Activated CD8-positive, alpha-beta T cell treated with anti-CD3 and anti-CD28 coated beads, Interleukin-2, amount 10 ng/mL, durations not matched to agents 7 days and 5 days (primary cell): ENCODE measurements at places on chromosomes 16 and 17. TPM values are rescaled to one million over a fixed set of nuclear protein-coding genes. Genes with fewer than 3 reads are reported as not detected.

DNA sequence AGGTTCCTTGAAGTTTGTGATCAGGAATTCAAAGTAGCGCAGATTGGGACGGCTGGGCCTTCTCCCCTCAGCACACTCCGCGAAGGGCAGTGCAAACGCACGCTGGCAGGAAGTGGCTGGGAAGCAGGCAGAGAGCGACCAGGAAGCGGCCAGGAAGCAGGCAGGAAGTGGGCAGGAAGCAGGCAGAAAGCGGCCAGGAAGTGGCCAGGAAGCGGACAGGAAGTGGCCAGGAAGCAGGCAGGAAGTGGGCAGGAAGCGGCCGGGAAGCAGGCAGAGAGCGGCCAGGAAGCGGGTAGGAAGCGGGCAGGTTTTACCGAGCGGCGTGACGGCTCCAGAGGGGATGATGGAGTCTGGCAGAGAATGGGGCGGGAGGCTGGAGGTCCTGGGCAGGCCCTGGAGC is 3.2 kb downstream of the DPEP1 start:
- peak overlapping the region; percentile 42 for H3K4me3 ChIP-seq
- peaks cover 5% of the 10 kb centered on the region for H3K36me3 ChIP-seq
- DNase-seq = peak; percentile 38
- peaks cover 10% of the 10 kb centered on the region for H3K4me1 ChIP-seq
- peaks cover 2% of the 10 kb centered on the region for H3K27me3 ChIP-seq

DNA sequence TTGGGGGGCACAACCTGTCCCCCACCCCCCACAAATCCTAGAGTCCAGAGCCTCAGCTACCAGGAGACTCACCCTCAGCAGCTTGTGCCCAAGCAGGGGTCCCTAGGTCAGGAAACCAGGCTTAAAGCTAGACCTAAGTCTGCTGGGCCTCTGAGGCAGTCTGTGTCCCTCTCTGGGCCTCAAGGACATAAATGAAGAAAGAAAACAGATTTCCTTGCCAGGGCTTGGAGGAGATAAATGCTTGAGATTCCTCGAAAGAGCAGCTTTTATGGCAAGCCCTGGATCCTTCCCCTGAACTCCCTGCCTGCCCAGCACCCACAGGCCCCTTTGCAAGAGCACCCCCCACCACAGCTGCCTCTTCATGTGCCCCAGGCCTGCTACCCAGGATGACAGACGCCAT is 3.3 kb downstream of the SRCIN1 start:
- peaks cover 70% of the 10 kb centered on the region for H3K27me3 ChIP-seq
- no peak for DNase-seq
- no peak overlapping the region for H3K27ac ChIP-seq
- peaks cover 22% of the 10 kb centered on the region for H3K4me1 ChIP-seq
- no peaks in the 10 kb centered on the region for H3K36me3 ChIP-seq

DNA sequence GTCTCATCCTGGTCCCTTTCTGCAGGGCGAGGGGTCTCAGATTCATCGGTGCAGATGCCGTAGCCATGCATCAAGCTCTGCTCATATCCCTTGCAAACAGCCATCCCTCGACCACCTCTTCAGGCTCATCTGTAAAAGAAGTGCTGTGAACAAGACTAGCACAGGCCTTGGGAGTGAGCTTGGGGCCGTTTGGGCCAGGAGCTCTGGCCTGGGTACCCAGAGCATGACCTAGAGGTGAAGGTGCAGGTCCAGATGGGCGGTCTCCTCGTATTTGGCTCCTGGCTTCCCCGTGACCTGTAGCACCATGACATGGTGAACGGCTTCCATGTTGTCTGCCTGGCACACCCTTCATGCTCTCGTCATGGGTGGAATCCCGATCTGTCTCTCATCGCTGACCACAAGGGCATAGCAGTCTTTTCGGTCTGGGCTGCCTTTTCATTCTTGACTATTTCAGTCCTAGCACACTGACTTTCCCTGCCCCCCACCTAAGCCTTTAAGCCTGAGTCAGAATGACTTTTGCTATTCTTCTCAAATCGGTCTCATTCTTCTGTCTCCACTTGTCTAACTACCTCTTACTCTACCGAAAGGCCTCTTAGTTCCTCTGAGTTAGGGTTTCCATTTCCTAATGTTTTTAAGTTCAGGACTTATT is 216.0 kb downstream of the FOXL1 start:
- no peak for DNase-seq
- H3K27me3 ChIP-seq = peaks cover 2% of the 10 kb centered on the region
- H3K4me1 ChIP-seq = no peaks in the 10 kb centered on the region
- no peak overlapping the region for H3K27ac ChIP-seq

GRCh38 chr16:407253-407652 is 5.6 kb downstream of the DECR2 start:
- H3K27ac ChIP-seq = no peak overlapping the region
- H3K27me3 ChIP-seq = no peaks in the 10 kb centered on the region
- no peak for DNase-seq
- H3K4me3 ChIP-seq = no peak overlapping the region

DNA sequence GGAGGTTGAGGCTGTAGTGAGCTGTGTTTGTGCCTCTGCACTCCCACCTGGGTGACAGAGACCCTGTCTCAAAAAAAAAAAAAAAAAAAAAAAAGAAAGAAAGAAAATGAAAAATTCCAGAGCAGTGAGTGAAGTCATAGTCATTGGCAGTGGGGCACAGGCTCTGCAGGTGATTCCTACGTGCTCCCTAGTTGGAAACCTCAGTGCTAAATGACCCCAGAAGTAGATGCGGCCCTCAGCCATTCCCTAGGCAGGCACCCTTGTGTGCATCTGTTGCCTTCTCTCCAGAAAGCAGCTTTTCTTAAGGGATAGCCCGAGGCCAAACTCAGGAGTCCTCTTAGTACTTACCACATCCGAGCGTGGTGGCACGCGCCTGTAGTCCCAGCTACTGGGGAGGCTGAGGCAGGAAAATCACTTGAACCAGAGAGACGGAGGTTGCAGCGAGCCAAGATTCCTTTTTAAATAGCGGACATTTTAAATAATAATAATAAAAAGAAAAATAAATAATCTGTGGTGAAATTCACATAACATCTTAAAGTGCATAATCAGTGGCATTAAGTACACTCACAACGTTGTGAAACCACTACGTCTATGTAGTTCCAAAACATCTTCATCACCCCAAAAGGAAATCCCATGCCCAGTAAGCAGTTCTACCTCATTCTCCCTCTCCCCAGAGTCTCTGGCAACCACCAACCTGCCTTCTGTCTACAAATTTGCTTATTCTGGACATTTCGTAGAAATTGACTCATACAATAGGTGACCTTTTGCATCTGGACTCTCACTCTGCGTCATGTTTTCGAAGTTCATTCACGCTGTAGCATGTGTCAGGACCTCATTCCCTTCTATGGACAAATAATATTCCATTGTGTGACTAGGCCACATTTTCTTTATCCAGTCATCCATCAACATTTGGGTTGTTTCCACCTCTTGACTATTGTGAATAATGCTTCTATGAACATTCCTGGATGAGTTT is 12.5 kb upstream of the SPHK1 start:
- DNase-seq = no peak
- H3K4me1 ChIP-seq = no peaks in the 10 kb centered on the region
- H3K4me3 ChIP-seq = no peak overlapping the region
- H3K27me3 ChIP-seq = peaks cover 3% of the 10 kb centered on the region
- no peaks in the 10 kb centered on the region for H3K36me3 ChIP-seq

DNA sequence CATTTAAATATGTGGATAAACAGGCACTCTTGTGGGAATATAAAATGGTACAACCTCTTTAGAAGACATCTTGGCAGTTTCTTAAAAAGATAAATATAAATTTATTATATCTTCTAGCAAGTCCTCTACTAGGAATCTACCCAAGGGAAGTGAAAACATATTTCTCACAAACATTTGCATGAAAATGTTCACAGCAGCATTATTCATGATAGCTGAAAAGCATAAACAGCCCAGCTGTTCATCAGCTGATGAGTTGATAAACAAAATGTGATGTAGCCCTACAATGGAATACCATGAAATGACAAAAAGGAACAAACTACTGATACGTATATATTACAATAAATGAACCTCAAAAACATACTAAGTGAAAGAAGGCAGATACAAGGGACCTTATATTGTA is 12.0 kb downstream of the DGKE start:
- H3K27me3 ChIP-seq = no peaks in the 10 kb centered on the region
- DNase-seq = no peak
- H3K36me3 ChIP-seq = peaks cover 39% of the 10 kb centered on the region
- H3K4me1 ChIP-seq = peaks cover 3% of the 10 kb centered on the region
- no peak overlapping the region for H3K4me3 ChIP-seq

DNA sequence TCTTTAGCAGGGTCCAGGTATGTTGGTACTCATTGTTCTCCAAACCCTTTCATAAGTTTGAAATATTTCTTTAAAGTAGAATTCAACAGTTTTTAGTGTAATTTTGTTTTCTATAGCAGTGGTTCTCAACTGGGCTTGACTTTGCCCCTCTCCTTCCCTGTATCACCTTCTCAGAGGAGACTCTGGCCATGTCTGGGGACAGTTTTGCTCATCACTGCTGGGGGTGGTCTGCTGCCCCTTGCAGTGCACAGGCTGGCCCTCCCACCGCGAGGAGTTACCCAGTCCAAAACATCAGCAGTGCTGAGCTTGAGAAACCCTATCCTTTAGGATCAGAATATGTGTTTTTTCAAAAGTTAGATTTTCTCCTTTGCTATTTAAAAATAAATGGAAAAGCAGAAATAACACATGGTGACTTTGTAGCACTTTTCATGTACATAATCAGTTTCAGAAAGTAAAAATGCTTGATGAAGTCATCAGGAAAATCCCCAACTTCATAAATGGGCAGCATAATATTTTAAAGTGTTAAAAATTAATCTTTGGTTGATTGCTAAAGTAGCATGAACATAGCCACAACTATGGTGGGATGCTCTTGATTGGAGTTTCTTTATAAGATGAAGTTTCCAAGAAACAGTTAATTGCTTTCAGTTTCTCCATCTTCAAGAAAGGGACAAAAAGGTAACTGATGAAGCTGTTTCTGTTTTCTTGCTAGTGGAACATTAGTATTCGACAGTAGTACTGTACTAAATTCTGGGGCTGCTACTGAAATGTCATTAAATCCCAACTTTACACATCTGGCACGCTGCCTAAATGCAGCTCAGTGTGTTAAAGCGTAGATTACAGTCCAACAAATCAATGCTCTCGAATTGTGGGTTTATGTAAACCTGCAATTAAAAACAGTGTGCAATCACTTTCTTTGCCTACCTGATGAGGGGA is 70.3 kb downstream of the NETO2 start:
- no peak for DNase-seq
- peaks cover 6% of the 10 kb centered on the region for H3K4me1 ChIP-seq
- H3K27ac ChIP-seq = no peak overlapping the region
- no peaks in the 10 kb centered on the region for H3K36me3 ChIP-seq
- H3K4me3 ChIP-seq = no peak overlapping the region
- H3K27me3 ChIP-seq = no peaks in the 10 kb centered on the region

DNA sequence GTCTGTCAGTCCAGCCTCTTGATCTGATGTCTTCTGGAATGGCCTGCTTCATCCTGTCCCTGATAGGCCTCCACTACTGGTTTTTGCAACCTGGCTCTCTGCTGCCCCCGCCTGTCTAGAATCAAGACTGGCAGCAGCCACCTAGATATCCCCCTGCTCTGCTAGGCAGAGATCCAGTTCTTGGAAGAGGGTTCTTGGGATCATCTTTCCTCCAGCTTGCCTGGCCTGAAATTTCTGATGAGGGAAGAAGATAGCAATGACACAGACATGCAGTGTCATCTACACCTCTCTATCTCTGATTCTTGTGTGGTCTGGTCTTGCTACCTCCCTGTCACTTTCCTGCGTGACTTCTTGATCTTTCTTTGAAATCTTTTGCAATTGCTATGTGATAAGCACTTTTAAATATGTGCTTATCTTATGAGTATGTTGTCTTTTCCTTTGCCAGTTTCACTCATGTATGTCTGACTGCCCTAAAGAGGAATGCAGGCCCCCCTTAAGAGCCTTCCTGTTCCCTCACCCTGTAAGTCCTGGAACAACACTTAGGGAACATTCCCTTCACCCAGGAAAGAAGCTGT is 20.3 kb upstream of the NFATC3 start:
- peaks cover 85% of the 10 kb centered on the region for H3K4me1 ChIP-seq
- peak overlapping the region; percentile 88 for H3K27ac ChIP-seq
- H3K36me3 ChIP-seq = peaks cover 53% of the 10 kb centered on the region
- peak; percentile 87 for DNase-seq

DNA sequence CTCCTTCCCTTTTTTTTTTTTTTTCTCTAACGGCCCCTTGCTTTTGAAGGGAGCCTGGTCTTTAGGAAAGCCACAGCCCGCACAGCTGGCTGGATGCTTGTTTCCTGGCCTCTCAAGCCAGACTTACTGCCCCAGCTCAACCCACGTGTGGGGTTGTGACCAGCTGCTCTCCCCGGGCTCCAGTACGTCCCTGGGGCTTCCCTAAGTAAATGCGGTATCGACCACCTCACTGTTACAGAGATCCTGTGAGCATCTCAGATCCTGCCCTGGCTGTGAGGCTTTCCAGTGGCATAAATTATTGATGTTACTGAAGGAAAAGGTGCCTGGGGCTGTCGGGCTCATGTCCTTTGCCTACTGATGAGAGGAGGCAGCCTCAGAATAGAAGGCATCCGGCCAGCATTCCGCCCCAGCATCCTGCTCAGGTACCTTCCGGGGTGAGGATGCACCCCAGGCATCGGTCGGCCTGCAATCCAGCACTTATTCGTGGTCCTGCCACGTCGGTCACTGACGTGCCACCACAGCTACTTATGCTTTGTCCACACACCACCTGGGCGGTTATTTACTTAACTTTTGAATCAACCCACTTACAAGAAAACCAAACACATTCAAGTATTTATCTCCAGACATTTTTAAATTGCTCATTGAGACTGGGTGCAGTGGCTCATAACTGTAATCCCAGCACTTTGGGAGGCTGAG is 9.6 kb downstream of the GPRC5B start:
- no peaks in the 10 kb centered on the region for H3K4me1 ChIP-seq
- no peak overlapping the region for H3K4me3 ChIP-seq
- H3K27ac ChIP-seq = no peak overlapping the region

- peaks cover 3% of the 10 kb centered on the region for H3K4me1 ChIP-seq
- DNase-seq = no peak
- H3K27ac ChIP-seq = no peak overlapping the region
- H3K27me3 ChIP-seq = no peaks in the 10 kb centered on the region
- no peak overlapping the region for H3K4me3 ChIP-seq
- peaks cover 10% of the 10 kb centered on the region for H3K36me3 ChIP-seq
Measured at GRCh38 chr17:80568246-80568645, 23.6 kb downstream of the RPTOR start.

DNA sequence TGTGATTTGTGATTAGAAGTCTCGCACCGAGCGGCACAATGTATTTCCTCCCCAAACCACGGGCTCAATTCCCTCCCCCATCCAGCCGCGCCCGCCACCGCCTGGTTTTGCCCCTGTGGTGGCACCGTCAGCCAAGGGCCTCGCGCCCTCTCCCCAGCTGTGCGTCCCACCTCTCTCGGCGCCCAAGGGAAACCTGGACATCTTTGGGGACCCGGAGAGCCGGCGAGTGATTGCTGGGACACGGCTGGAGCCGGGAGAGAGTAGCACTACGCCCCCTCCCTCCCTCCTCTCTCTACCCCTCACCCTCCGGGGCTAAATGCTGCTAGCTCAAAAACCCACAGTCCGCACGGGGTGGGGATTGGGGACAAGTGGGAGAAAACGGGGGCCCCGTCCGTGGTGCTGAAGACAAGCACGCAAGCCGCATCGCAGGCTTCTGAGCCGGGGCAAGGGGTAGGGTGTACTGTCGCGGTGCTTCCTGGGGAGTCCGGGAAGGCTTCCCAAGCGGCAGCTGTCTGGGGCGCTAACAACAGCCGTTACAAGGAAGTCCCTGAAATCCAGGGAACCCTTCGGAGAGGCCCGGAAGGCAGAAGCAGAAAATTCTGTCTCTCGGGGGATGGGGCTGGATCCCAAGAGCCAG is 1.4 kb downstream of the CBLN1 start:
- peaks cover 5% of the 10 kb centered on the region for H3K4me1 ChIP-seq
- no peak overlapping the region for H3K4me3 ChIP-seq
- H3K27me3 ChIP-seq = peaks cover 74% of the 10 kb centered on the region
- DNase-seq = no peak

TBC1D3 gene
- not detected for total RNA-seq

CTCF gene
- 79.8 TPM for total RNA-seq

CCL17 gene
- not detected for total RNA-seq

DYNLRB2 gene
- not detected for total RNA-seq

ATP2A3 gene
- 354 TPM for total RNA-seq
